Umbilical cord (tissue), 2 donors: ENCODE measurements at places on chromosomes 1 and 21.

- peak; percentile 78 for DNase-seq
Measured at GRCh38 chr1:236030534-236030933, 34.4 kb downstream of the NID1 start.

DNA sequence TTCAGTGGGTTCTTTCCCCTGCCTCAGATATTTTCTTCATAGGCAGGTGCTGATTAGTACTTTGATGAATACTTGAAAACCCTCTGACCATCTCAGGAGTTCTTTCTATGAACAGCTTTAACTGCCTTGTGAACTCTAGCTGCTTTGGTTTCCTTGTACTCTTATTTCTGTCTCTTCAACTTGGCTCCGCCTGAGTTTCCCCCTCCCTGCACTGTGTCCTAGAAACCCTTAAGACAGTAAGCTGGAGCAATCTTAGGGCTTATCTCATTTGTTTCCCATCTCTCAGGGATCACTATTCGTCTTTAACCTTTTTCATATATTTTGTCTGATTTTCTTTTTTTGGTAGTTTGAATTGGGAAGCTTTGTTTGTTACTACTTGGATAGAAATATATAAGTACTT, 99.1 kb downstream of the PKN2 start:
- no peak for DNase-seq

DNA sequence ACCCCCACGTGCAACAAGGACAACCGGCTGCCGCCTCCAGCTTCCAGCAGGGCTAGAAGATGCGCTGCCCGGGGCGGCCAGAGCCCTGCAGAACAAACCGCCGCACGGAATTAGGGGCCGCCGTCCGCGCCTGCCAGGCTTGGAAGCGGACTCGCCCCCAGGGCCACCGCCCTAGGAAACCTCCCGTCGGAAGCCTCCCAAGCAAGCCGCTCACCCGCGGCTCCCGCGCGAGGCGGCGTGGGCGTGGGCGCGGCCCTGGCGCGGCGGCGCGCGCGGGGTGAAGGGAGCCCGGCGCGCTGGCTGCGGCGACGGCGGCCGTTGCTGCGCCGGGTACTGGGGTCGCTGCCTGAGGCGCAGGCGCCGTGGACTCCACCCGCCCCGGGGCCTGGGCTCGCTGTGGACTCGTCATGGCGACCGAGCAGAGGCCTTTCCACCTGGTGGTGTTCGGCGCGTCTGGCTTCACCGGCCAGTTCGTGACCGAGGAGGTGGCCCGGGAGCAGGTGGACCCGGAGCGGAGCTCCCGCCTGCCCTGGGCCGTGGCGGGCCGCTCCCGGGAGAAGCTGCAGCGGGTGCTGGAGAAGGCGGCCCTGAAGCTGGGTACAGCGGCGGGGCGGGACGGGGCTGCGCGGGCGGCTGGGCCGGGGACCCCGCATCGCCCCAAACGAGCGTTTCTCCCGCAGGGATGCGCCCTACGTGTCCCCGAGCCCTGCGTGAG, at the start of gene SCCPDH:
TSS of gene SCCPDH (plus strand) at position 394 of the 715 bp plus-strand sequence. CDS start at position 408, 14 bp downstream.
- peak; percentile 78 for DNase-seq

GRCh38 chr1:242428399-242429190, 95.9 kb downstream of the PLD5 start:
- no peak for DNase-seq

DNA sequence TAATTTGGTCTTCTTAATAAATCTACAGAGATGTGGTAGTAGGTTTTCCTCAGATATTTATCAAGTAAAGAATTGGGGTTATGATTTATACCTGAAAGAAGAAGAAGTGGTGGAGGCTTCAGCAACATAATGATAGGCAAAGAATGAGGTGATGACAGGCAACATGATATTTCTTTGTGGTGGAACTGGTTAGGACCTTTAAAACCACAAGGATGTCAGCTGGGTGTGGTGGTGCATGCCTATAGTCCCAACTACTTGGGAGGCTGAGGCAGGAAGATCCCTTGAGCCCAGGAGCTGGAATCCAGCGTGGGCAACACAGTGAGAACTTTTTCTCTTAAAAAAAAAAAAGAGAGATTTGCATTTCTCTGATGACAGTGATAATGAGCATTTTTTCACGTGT, 34.1 kb upstream of the COL11A1 start:
- DNase-seq, result no peak

GRCh38 chr1:53377438-53377841, 49.6 kb upstream of the LRP8 start:
- no peak for DNase-seq

- no peak for DNase-seq
Measured at GRCh38 chr1:198259333-198260074, 102.7 kb downstream of the NEK7 start.

DNA sequence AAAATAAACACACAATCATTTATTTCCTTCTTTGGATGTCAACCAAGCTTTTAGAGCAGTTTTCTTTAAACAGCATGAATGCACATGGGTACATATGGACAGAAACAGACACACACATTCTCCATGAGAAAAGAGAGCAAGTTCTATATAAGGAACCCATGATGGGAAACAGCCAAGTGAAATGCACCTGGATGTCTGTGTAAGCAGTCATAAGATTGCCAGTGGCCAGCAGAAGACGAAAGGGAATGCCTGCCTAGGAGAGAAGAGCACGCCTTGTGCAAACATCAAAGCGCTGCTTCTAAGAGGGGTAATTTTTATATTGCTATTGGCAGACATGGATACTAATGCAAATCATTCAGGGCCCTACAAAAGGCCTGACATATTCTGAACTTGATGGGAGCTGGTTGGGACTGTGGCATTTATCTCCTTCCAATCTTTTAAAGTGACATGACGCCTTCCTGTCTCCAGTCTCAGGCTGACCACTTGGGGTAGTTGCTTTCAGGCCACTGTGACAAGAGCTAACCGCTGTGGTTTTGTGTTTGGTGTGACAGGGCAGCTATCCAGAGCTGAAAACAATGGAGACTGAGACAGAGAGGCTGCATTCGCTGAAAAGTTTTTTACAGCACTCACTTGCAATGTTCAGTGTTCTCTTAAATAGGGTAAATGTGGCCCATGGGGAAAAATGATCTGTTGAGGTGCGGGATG, 75.0 kb upstream of the DPT start:
- no peak for DNase-seq
